ENCODE measurements at places on chromosomes 4 and X. TPM values are rescaled to one million over a fixed set of nuclear protein-coding genes. Genes with fewer than 3 reads are reported as not detected.

FAM3A gene
- total RNA-seq, result 21.9 TPM

GPM6B gene
- total RNA-seq, result 3.5 TPM

ATOH1 gene
- total RNA-seq, result not detected

DMD gene
- 0.65 TPM for total RNA-seq

NKAP gene
- 5.2 TPM for total RNA-seq

AMELX gene
- not detected for total RNA-seq

MAGED4B gene
- total RNA-seq, result 20.5 TPM

MAGEA11 gene
- total RNA-seq, result not detected

HSD17B13 gene
- total RNA-seq, result under 0.01 TPM

TRPC5OS gene
- not detected for total RNA-seq

BGN gene
- 154 TPM for total RNA-seq

PAGE2 gene
- total RNA-seq, result not detected

PDS5A gene
- 85.5 TPM for total RNA-seq

ZXDA gene
- total RNA-seq, result 7.2 TPM

SPANXD gene
- total RNA-seq, result not detected

SSX3 gene
- total RNA-seq, result not detected

CXCL8 gene
- 4.0 TPM for total RNA-seq
